ENCODE measurements at places on chromosomes 13 and 19. TPM values are rescaled to one million over a fixed set of nuclear protein-coding genes. Genes with fewer than 3 reads are reported as not detected.

Gene LMTK3
- 0.05 TPM for total RNA-seq

Gene HOMER3
- 101 TPM for total RNA-seq

Gene RETN
- total RNA-seq = not detected

Gene SHD
- total RNA-seq = not detected

Gene CDC42EP5
- total RNA-seq = 46.9 TPM

Gene ATP4A
- not detected for total RNA-seq

Gene PSG2
- total RNA-seq = 0.07 TPM

Gene DUS3L
- total RNA-seq = 43.3 TPM

Gene CYP2A7
- not detected for total RNA-seq

Gene FBXO27
- 0.34 TPM for total RNA-seq

Gene SAE1
- 209 TPM for total RNA-seq

Gene BBC3
- total RNA-seq = 22.5 TPM

Gene ONECUT3
- not detected for total RNA-seq

Gene CACNG7
- total RNA-seq = not detected

Gene CCDC169
- 0.79 TPM for total RNA-seq

Gene LSM7
- 253 TPM for total RNA-seq

Gene ICAM5
- not detected for total RNA-seq

Gene CD37
- not detected for total RNA-seq

Gene LYPD3
- 0.10 TPM for total RNA-seq

Gene ZNF492
- total RNA-seq = 0.80 TPM

Gene TMEM143
- total RNA-seq = 8.0 TPM

All from mammary microvascular endothelial cell (primary cell).